Activated naive CD4-positive, alpha-beta T cell (primary cell): ENCODE measurements at places on chromosomes 5 and 9.

DNA sequence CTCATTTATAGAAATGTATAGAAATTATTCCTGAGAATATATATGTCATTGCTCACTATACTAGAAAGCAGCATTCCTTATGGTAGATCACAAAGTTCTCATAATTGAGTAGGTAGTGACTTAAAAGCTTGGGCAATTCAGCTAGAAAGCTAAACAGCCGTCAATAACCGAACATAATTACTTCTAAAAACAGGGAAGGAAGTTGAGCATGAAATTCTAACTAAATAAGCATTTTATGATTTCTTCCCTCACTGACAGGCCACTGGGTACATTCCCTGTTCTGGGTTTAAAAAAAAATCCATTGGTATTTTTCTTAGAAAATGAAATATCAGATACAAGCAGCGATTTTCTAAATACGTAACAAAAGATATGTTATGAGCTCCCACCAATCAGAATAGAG is 91.1 kb upstream of the DAB2 start:
- no peak for DNase-seq

GRCh38 chr5:149453618-149454415 is 74.7 kb upstream of the IL17B start:
- no peak for DNase-seq

- no peak for DNase-seq
Observed at GRCh38 chr9:37034938-37035647, 1.0 kb upstream of the PAX5 start.

- no peak for DNase-seq
Observed at GRCh38 chr5:163453705-163454104, 6.2 kb downstream of the NUDCD2 start.

GRCh38 chr5:171852255-171852681 is 66.7 kb downstream of the SMIM23 start:
- DNase-seq, result no peak

DNA sequence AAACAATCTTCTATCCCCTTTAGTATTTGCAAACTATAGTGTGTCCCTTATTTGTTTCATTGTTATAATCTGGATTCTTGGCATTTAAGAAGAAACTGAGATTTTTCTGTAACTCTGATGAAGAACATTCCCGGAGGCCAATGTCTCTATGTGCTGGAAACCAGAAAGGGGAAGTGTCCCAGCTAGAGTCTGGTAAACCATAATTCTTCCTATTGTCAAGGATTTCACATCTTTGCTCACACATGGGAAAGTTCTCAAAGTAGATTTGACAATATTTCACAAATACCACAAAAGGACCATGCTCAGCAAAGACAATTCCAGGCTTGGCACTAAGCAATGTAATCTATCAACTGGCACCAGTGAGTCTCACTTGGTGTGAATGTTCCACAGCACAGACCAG is 146.8 kb downstream of the MUSK start:
- no peak for DNase-seq

DNA sequence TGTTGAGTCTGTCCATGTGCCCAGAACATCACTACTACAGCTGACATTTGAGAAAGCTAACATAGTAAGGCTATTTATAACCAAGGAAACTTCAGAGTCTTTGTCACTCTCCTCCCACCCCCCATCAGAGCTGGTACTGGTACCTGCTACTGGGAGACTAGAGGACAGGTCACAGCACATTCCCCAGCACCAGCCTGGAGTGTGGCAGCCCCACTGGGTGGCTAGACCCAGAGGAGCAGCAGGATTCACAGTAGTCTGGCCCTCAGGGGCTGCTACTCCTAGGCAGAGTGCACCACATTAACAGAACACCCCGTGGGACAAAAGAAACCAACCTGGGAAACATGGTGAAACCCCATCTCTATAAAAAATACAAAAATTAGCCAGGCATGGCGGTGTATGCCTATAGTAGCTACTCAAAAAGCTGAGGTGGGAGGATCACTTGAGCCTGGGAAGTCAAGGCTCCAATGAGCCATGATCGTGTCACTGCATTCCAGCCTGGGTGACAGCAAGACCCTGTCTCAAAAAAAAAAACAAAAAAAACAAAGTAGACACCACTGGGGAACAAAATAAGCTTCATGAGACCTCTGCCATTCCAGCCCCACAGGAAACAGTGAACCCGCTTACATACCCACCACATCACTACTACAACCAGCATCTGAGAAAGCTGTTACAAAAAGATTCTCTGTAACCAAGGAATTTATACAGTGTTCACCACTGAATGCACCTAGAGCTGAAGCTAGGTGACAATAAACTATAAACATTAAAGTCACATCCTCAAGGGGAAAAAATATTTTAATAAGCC is 26.3 kb upstream of the PTGER4 start:
- DNase-seq, result no peak

GRCh38 chr9:121709798-121710197 is 58.4 kb downstream of the DAB2IP start:
- DNase-seq, result no peak

DNA sequence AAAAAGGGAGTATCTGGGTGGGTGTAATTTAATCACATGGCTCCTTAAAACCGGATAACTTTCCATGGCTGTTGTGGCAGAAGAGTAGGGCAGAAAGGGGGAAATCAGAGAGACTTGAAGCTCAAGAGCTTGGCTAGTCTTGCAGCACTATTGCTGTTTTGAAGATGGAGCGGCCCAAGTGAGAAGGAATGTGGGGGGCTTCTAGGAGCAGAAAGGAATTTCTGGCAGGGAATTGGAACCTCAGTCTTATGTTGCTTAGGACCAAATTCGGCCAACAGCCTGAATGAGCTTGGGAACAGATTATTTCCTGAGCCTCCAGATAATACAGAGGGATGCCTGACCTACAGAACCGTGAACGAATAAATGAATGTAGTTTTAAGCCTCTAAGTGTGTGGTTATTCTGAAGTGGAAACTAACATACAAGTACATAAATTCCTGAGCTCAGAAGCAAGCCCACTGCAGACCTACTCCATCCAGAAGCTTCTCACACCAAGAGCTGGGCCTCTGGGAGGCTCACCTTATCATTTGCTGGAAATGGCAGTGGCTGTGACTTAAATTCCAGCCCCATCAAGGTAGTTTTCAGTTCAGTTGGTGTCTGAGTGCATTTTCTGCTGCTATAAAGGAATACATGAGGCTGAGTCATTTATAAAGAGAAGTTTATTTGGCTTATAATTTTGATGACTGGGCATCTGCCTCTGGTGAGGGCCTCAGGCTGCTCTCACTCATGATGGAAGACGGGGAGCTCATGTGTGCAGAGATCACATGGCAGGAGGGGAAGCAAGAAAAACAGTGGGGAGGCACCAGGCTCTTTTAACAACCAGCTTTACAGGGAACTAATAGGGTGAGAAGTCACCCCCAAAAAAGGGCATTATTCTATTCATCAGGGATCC is 15.3 kb upstream of the TMEM174 start:
- no peak for DNase-seq

DNA sequence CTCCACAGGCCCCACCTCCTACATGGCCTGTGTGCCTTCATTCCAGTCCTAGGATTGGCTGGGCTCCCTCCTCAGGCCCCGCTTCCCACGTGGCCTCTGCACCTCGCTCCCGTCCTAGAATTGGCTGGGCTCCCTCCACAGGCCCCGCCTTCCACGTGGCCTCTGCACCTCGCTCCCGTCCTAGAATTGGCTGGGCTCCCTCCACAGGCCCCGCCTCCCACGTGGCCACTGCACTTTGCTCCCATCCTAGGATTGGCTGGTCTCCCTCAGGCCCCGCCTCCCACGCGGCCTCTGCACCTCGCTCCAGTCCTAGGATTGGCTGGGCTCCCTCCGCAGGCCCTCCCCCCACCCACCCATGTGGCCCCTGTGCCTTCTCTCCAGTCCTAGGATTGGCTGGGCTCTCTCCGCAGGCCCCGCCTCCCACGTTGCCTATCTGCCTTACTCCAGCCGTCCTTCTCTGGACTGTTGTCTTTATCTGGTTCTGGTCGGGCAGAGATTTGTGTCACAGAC is 45.3 kb upstream of the CACNA1B start:
- no peak for DNase-seq

- DNase-seq, result no peak
Observed at GRCh38 chr5:107894361-107894760, 223.6 kb upstream of the EFNA5 start.

- no peak for DNase-seq
Observed at GRCh38 chr9:127814619-127815511, 12.2 kb downstream of the FPGS start.

- DNase-seq, result no peak
Observed at GRCh38 chr5:39057734-39058133, 16.5 kb downstream of the RICTOR start.

- no peak for DNase-seq
Observed at GRCh38 chr9:70840266-70840665, 281.2 kb downstream of the TRPM3 start.

DNA sequence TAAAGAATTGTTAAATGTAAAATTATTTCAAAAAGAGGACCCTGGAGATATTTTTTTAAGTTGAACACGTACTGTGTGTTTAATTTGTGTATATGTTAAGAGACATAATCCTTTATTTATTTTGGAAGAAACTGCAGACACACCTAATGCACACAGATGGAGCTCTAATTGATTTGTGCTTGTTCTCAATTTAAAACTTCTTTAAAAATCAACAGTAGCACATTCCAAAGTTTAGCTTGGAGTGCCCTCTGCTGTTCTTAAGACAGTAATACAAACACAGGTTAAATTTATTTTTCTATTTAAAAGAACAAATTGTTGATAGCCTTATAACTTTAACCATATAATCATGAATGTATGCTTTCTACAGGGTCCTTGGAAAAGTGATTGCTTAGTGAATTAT is 277.6 kb upstream of the ADAMTS16 start:
- no peak for DNase-seq

- DNase-seq, result no peak
Observed at GRCh38 chr9:123311250-123311752, 42.9 kb upstream of the STRBP start.

GRCh38 chr5:133844836-133845235 is 123.6 kb downstream of the C5orf15 start:
- no peak for DNase-seq

DNA sequence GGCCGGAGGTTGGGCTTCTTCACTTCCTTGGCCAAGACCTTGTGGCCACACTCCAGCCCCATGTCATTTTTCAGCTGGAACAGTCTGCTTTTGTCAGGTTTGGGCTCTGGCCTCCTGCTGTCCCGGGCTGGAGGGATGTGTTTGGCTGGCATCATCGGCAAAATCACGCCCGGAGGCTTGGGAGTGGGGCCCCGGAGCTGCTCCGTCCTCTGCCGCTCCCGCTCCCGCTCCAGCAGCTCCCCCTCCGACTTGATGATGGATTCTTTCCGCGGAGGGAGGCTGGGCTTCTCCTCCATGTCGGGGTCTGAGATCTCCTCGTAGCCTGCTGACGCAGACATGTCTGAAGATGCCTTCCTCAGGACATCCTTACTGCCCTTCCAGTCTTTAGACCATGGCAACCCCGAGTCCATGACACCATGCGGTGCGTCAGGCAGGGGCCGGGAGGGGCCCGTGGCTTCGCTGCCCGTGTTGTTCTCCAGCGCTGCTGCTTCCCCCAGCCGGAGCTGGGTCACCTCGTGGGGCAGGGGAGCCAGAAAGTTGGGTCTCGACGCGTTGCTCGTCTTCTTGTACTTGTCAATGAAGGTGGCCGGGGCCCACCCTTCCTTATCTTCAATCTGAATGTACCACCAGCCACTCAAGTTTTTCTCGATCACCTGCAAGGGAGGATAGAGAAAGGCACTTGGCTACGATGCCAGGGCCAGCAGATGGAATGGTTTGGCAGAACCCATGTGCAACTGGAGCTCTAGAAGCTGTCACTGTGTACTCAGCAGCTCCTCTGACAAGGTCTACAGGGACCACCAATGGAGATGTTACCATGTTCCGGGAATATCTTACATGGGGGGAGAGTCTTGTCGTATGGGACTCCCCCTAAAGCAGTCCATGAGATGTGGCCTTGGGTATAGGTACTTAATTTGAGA is 56.0 kb upstream of the UBTD2 start:
- DNase-seq, result no peak

- DNase-seq, result no peak
Observed at GRCh38 chr5:168286386-168286785, 5.1 kb upstream of the WWC1 start.
